HFFc6 (cell line): ENCODE measurements at places on chromosomes 6 and 20.

DNA sequence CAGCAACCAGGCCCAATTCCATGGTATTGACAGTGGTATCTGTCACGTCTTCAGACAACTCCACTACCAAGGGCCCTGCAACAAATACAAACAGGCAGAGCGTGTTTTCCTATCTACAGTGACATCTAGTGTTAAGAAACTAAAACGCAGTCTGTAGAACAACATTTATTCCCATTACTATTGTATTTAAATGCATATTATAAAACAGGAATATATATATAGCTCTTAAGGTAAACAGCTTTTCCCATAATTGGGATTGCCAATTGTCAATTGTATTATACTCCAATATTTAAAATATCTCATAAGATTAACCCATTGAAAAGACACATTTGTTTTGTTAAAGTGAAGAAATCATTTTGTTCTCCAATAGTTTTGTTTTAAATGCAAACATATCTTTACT is 97.2 kb downstream of the KIF16B start:
- no peak overlapping the region for H3K27ac ChIP-seq
- no peaks in the 10 kb centered on the region; the same call in 1 of the 2 replicates for H3K27me3 ChIP-seq
- no peaks in the 10 kb centered on the region for H3K36me3 ChIP-seq

DNA sequence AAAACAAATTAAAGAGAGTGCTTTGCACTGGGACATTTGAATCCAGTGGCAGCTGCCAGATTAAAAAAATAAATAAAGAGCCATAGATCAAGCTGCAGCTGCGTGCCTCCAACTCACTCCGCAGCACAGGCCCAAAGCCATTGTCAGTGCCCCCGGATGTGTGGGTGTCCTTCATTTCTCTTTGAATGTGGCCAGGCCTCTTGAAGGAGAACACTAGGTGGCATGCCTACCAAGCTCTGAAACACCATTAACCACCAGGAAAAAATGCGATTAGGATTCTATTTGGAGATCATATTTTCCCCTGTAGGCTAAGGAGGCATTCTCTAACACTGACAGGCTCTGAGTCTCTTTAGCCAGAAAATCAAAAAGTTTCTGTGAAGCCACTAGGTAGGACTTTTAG is 549.8 kb downstream of the PRKN start:
- H3K27me3 ChIP-seq: no peaks in the 10 kb centered on the region
- no peaks in the 10 kb centered on the region for H3K4me1 ChIP-seq
- DNase-seq: no peak
- no peak overlapping the region for H3K4me3 ChIP-seq
- H3K36me3 ChIP-seq: no peaks in the 10 kb centered on the region

DNA sequence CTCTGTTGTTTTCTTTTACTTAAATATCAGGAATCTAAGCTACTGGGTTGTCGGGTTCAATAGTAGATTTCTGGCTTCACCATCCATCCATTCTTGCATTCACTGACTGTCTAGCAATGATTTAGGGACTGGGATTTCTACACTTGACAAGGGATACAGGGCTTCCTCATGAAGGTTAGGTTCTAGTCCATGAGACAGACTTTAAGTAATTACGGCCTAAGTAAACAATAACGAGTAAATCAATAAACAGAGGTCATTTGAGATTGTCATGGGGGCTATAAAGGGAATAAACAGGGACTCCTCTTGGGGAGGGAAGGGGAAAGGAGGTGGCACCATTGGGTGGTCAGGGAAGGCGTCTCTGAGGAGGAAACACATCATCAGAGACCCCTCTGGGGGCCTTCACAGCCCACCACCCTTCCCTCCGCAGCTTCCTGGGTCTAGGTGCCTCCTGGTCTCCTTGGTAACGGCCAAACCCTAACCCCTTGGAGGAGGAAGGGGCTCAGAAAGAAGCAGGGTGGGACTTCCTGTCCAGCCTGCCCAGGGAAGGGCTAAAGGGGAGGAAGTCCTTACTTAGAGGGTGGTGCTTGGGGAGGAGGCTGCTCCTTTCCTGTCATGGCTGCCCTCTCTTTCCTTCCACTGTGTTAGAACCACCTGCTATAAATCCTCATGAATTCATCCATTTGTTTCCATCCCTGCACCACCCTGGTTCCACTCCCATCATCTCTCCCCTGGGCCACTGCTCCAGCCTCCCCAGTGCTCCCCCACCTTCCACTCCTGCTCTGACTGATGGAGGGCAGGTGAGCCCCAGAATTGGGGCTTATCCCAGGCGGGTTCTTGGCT is 33.3 kb downstream of the BPIFB4 start:
- H3K4me3 ChIP-seq: no peak overlapping the region
- H3K4me1 ChIP-seq: no peaks in the 10 kb centered on the region
- DNase-seq: no peak
- H3K27me3 ChIP-seq: peaks cover 23% of the 10 kb centered on the region
- no peak overlapping the region for H3K27ac ChIP-seq

GRCh38 chr20:34037121-34037520 is 43.4 kb downstream of the RALY start:
- peaks cover 2% of the 10 kb centered on the region; the same call in 1 of the 2 replicates for H3K27me3 ChIP-seq
- DNase-seq: no peak
- H3K27ac ChIP-seq: no peak overlapping the region
- 0 out of 2 replicates have a peak, but pooled peaks cover 9% of the 10 kb centered on the region for H3K36me3 ChIP-seq

GRCh38 chr20:25150016-25150415 is 45.5 kb upstream of the ENTPD6 start:
- no peak overlapping the region for H3K27ac ChIP-seq
- H3K4me1 ChIP-seq: peaks cover 5% of the 10 kb centered on the region; the same call in 1 of the 2 replicates
- H3K27me3 ChIP-seq: peaks cover 21% of the 10 kb centered on the region
- H3K4me3 ChIP-seq: no peak overlapping the region

GRCh38 chr20:20843982-20844381 is 131.5 kb upstream of the RALGAPA2 start:
- no peak overlapping the region for H3K27ac ChIP-seq
- no peak for DNase-seq
- H3K27me3 ChIP-seq: peaks cover 7% of the 10 kb centered on the region
- no peak overlapping the region; the same call in 1 of the 2 replicates for H3K4me3 ChIP-seq

DNA sequence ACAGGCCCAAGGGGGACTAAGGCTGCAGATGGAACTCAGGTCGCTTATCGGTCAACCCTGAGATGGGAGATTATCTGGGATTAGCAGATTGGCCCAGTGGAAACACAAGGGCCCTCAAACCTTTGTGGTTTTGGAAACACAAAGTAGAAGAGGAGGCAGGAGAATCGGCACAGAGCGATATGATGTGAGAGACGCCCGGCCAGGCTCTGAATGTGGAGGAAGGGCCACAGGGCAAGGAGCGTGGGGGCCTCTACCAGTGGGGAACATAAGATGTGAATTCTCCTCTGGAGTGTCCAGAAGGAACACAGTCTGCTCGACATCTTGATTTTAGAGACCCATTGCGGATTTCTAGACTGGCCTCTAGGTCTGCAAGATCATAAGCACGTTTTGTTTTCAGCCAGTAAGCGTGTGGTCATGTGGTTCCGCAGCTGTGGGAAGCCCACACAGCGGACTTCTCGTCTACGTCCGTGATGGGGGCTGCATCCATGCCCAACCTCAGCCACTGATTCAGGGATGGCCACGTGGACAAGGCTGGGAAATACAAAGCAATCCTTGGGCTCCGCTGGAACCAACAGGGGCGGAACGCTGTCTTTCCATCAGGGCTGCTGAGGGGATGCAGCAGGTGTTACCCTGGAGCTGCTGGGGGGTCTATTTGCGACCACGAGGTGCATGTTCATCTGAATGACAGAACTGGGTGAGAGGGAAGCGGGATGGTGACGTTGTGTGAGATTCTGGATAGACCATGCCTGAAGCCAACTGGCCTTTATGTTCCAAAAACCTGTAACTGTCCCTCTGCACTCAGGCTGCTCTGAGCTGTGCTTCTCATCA is 127.6 kb upstream of the PMEPA1 start:
- H3K4me1 ChIP-seq: no peaks in the 10 kb centered on the region
- H3K27ac ChIP-seq: no peak overlapping the region
- DNase-seq: no peak
- no peaks in the 10 kb centered on the region for H3K36me3 ChIP-seq

DNA sequence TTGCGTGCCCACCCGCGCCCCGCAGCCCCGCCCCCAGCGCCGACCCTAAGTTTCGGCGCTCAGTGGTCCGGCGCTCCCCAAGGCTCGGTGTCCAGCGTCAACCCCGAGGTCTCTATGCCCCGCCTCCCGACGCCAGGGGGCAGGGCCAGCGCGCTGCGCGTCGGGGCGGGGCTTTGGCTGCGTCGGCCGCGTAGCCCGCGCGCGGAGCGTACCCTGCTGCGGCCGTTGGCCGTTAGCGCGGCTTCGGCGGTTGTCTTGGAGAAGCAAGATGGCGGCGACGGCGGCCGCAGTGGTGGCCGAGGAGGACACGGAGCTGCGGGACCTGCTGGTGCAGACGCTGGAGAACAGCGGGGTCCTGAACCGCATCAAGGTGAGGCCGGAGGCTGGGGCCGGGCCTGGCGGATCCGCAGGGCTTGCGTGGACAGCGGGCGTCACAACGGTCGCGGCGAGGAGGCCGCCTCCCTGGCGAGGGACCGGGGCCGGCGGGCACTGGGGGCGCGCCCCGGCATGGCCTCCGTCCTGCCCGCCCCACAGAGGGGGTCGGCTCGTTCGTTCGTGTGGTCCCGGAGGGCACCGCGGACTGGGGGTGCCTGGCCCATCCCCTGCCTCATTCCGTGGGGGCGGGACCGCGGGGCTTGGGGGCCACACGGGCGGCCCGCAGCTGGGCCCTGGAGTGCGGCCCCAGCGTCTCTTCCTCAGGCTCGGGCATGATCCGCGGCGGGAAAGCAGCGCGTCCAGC is at the start of gene CEP43:
Gene CEP43, plus strand, starts transcription at position 253 of the 739 bp plus-strand sequence. Its CDS starts 16 bp downstream, at position 269.
- peak within 1 kb of the TSS; percentile 71 for H3K27ac ChIP-seq
- H3K4me1 ChIP-seq: peaks cover 37% of the 10 kb centered on the region
- peak within 1 kb of the TSS; percentile 96 for H3K4me3 ChIP-seq
- peak; percentile 90 for DNase-seq
- H3K27me3 ChIP-seq: no peaks in the 10 kb centered on the region
- H3K36me3 ChIP-seq: peaks cover 15% of the 10 kb centered on the region; the same call in 1 of the 2 replicates

GRCh38 chr20:60962367-60963045 is 289.6 kb upstream of the CDH4 start:
- H3K4me3 ChIP-seq: no peak overlapping the region
- H3K27me3 ChIP-seq: no peaks in the 10 kb centered on the region; the same call in 1 of the 2 replicates
- no peak overlapping the region for H3K27ac ChIP-seq
- H3K4me1 ChIP-seq: no peaks in the 10 kb centered on the region

DNA sequence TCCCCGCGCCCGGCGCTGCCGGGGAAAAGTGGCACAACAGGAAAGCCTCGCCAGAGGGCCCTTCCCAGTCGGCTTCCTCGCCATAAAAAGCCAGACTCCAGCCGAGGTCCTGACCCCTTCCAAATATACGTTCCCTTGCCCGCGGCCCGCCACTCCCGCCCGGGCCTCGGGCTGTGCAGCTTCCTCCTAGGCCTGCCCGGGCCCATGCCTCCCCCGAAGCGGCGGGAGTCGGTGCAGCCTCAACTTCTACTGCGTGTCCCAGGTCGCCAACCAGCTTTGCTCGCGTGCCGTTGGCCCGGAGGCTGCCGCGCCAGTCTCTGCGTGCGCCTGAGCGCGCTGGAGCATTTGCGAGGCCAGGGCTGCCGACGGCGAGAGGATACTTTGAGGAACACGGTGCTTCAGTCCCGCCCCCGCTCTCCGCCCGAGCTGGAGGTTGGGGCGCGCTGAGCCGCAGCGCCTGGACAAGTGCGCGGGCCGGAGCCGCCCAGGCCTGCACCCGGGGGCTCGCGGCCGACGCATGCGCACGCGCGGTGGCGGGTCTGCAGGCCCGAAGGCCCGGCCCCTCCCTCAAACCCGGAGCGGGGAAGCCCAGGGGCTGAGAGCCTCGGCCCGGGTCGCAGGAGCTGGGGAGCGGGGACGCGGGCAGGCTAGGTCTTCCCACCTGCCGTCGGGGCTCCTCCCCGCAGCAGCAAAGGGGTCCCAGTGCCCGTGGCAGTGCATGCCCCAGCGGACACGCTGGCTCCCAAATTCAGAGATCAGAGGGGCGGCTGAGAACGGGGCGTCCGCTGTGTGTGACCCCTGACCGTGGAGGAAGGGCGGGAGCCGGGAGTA is 10.2 kb downstream of the FOXC1 start:
- no peak overlapping the region for H3K4me3 ChIP-seq
- no peaks in the 10 kb centered on the region; the same call in 1 of the 2 replicates for H3K4me1 ChIP-seq
- DNase-seq: no peak
- H3K36me3 ChIP-seq: no peaks in the 10 kb centered on the region
- no peak overlapping the region for H3K27ac ChIP-seq

- no peak overlapping the region for H3K4me3 ChIP-seq
- DNase-seq: no peak
- no peaks in the 10 kb centered on the region; the same call in 1 of the 2 replicates for H3K27me3 ChIP-seq
- no peak overlapping the region for H3K27ac ChIP-seq
- H3K4me1 ChIP-seq: no peaks in the 10 kb centered on the region
- no peaks in the 10 kb centered on the region for H3K36me3 ChIP-seq
These were observed 56.3 kb upstream of the EYA4 start for GRCh38 chr6:133184798-133185372.

DNA sequence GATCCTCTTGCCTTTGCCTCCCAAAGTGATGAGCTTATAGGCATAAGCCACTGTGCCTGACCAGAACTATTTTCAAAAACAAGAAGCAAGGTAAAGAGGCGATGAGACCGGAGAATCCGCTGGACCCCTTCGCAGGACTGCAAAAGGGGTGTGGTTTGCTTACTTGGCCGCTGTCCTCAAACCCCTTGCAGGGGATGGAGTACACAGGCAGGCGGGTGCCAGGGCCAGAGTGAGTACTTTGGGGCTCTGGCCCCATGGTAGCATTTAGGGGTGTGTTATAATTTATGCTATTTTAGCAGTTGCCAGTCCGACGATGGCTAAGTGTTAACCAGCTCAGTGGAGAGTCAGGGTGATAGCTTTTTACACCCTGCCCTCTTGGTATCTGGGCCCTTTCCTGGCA is 1454.9 kb downstream of the HACE1 start:
- no peak overlapping the region for H3K27ac ChIP-seq
- H3K27me3 ChIP-seq: no peaks in the 10 kb centered on the region
- no peak for DNase-seq
- no peak overlapping the region for H3K4me3 ChIP-seq
- H3K4me1 ChIP-seq: no peaks in the 10 kb centered on the region

GRCh38 chr6:35461270-35461669 is 6.9 kb upstream of the RPL10A start:
- H3K4me3 ChIP-seq: no peak overlapping the region
- peaks cover 13% of the 10 kb centered on the region for H3K36me3 ChIP-seq
- no peak overlapping the region for H3K27ac ChIP-seq
- no peak for DNase-seq
- H3K27me3 ChIP-seq: no peaks in the 10 kb centered on the region

GRCh38 chr20:47669927-47670890 is 115.1 kb downstream of the SULF2 start:
- DNase-seq: no peak
- H3K27ac ChIP-seq: no peak overlapping the region
- peaks cover 27% of the 10 kb centered on the region for H3K27me3 ChIP-seq
- H3K36me3 ChIP-seq: no peaks in the 10 kb centered on the region

DNA sequence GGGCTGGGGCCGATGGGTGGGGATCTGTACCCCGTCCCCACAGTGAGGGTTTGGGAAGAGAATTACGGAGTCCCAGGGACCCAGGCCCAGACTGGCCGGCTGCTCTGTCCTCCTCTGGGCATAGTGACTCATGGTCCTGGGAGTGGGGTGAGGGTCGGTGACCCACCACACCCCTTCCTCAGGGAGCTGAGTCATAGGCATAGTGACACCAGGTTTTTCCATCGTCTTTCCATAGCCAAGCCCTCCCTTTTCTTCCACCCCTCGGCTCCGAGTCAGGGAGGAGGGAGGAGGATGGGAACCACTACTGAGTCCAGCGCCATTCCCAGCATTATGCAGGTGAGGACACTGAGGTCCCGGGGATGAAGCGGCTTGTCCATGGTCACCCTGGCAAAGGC is 8.9 kb downstream of the CYP21A2 start:
- H3K4me3 ChIP-seq: no peak overlapping the region
- no peaks in the 10 kb centered on the region for H3K36me3 ChIP-seq
- peak overlapping the region; percentile 38; the same call in 1 of the 2 replicates for H3K27ac ChIP-seq
- H3K4me1 ChIP-seq: peaks cover 19% of the 10 kb centered on the region
- DNase-seq: no peak

GRCh38 chr6:2589171-2589661 is 161.5 kb downstream of the MYLK4 start:
- no peak overlapping the region for H3K4me3 ChIP-seq
- H3K27me3 ChIP-seq: peaks cover 10% of the 10 kb centered on the region
- no peaks in the 10 kb centered on the region for H3K36me3 ChIP-seq
- DNase-seq: no peak
